ENCODE measurements at places on chromosomes 5 and 9.

- peak; percentile 22 for DNase-seq
Measured at GRCh38 chr5:87392801-87393200, 19.9 kb downstream of the CCNH start.

- peak; percentile 89 for DNase-seq
Measured at GRCh38 chr5:161086461-161086860, 234.4 kb upstream of the ATP10B start.

- peak; percentile 35 for DNase-seq
Measured at GRCh38 chr5:65446682-65447081, 35.0 kb downstream of the ADAMTS6 start.

DNA sequence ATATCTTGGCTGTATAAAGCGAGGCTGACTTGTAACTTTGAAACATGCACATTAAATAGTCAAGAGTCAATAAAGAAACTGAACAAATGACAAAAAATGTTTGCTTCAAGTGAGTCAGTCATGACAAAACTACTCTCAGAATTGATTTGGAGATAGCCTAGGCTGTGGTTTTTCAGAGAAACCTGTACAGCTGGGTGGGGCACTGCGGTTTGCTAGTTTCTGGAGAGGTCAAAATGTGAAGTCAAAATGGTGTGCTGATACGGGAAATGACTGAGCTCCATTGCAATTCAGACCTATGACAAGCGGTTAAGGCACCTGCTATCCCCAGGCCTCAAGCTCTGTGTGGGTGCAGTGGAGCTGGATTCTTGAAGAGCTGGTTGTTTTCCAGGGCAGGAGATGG lies 10.3 kb upstream of the CD180 start:
- no peak for DNase-seq

DNA sequence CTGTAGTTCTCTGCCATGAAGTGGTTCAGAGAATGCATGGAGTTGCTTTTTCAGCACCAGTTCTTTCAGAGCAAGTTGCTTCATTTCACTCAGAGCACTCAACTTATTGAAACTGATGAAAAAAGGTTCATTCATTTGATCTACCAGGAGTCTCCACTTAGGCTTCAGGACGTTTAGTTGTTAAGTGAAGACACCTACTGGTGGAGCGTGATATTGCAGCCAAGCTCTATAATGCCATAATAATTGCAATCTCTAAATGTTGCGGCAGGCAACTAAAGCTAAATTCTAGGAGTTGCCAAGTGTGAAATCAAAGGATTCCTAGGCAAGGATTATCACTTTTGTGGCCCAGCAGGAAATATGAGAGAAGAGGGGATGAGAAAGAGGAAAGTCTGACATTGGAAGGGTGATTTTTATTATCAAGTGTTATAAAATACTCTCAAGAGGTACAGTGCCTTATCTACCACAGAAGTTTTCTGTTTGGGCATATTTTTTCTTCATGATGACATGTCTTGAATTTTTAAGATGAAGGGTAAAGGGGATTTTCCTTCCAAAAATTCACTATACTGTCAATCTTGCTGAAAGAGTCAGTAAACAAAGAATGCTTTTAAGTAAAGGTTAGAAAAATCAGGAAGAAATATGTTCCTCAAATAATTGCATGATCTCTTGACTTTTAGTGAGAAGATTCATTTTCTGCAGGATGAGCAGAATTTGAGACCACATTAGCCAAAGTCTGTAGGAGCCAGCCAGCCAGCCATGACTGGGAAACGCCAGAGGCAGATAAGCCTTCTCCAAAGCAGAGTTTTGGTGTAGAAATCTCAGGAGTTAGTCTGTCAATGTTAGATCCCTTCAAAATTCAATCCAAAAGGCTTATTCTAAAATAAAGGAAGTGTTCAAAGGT lies 83.4 kb downstream of the SH3PXD2B start:
- peak; percentile 38 for DNase-seq

DNA sequence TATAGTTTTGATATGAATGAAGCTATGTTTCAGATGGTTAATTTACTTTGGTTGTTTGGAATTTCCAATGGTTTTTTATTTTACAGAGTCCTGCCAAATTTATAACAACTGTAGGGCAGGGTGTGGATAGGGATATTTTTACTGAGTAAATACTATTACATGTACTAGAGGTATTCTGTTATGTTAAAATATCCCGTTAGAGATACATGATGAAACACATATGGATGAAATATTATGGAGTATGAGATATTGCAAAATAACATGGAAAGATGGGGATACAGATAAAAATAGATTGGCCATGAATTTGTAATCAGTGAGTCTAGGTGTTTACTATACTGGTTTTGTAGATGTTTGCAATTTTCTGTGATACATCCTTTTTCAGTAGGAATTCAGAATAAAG lies 76.7 kb downstream of the RAB24 start:
- DNase-seq: no peak

- no peak for DNase-seq
Measured at GRCh38 chr9:90834828-90835595, 33.4 kb downstream of the SYK start.

DNA sequence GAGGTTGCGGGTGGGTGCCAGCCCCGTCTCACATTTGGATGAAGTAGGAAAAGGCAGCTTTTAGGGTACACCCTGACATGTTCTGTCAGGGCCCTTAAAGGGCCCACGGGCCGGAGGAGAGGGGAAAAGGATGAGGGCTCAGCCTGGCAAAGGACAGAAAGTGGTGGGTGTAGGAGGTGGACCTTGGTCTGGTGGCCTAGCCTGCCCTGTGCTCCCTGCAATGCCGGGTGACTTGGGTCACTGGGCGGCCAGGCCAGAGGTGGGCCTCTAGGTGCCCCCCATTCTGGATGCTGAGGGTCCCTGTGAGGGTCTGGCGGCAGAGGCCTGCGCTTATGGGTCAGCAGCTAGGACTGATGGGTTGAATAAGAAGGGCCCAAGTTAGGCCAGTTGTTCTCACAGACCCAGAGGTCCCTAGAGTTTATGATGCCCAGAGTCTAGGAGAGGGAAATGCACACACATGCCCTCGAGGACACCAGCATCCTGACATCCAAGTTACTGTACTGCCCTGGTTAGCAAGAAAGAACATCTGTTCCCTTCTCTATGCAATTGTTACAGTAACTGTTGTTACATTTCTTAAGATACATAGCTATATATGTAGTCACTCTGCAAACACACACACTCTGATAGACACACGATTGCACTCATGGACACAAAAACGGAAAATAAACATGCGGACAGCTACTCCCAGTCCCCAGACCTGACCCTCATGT lies 12.5 kb downstream of the TRIM7 start:
- DNase-seq: no peak

DNA sequence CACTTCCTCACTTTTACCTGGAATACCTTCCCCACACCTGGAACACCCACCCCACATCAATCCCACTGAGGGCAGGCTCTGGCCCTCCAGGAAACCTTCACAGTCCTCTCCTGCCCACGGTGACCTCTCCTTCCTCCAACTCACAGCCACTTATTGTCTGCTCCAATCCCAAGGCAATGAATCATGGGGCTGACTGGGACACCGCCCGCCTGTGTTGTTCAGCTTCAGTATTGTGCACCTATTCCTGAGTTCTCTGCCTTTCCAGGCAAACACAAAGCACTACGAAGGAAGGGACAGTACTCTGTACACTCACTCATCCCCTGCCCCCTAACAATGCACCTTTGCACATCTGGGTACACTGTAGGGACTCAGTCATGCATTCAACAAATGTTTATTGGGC lies 7.3 kb downstream of the PCDH1 start:
- no peak for DNase-seq

DNA sequence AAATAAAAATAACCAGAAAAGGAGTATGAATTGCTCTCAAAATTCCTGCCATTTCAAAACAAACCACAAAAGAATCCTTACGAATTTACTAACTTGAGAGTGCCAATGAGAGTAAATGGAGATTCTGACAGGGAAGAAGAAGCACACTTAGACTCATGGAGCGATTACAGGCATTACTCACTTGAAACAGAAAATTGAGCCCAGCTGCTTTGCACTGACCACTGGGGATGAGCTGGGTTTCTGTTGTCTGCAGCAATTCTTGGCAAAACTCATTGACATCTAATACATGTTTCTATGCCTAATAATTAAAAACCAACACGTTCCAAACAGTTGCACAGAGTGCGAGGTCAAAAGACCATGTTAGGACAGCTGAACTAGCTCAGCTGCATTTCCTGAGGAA lies 731.6 kb downstream of the DNAH5 start:
- DNase-seq: no peak

- DNase-seq: peak; percentile 65
Measured at GRCh38 chr9:124743686-124744348, 27.3 kb downstream of the NR6A1 start.

DNA sequence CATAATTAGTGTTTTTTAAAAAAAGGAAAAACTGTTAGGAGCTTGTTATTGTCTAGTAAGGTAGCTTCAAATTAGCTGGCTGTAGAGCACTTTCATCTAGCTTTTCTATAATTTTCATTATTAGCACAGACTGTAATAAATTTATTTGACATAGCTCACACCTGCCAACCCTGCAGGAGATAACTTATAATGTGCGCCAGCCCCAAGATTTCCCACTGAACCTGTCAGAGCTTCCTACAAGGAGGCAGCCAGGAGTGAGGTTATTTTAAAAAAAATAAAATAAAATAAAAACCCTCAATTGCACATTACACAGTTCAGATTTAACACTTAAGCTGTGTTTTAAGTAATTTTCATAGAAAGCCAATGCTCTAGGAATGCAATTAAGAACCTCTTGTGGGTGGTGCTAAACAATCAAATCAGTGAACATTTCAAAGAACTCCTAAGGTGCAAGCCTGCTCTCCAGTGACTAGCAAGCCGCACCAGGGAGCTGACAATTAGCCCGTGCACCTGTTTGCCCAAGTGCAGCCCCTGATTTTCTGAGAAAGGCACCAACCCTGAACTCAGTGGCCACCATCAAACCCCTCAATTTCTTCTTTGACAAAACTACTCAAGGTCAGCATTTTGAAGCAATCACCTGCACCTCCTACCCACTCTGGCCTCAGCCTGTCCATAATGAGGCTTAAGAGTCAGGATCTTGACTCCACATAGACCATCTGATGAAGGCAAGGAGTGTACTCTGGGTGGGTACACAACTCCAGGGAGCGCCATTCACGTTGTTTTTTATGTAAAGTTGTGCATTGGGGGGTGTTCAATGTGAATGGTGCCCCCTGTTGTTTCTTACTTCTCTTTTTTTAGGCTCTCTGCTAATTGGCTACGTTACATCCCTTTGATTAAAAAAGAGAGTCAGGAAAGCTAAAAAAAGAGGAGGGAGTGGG lies 385.3 kb upstream of the WWC1 start:
- DNase-seq: no peak

DNA sequence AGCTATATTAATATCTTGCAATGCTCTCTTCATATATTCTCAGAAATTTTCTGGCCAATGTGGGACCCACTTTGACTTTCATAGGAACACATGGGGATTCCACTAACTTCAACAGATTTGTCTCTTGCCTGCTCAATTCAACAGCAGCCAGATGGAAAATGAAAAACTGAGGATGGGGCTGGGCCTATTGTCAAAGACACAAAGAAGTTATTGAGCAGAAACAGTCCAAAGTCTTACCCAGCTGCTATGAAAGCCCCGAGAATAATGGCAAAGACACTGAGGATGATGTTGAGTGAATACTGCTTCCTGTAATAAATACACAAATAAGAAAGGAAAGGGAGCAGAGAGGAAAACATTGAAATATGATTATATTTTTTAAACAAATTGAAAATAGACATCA lies 32.6 kb downstream of the SLC35D2 start:
- DNase-seq: no peak

Measured in fibroblast of skin of right quadriceps (primary cell).